Cardiac ventricle fibroblast (primary cell): ENCODE measurements at places on chromosomes 7 and 10. TPM values are rescaled to one million over a fixed set of nuclear protein-coding genes. Genes with fewer than 3 reads are reported as not detected.

Gene HOXA3
- 0.10 TPM in 1 of 2 replicates, not detected in the other for total RNA-seq

Gene APBB1IP
- 7.2 and 8.4 TPM in 2 replicates for total RNA-seq

Gene TET1
- 3.1 and 3.6 TPM in 2 replicates for total RNA-seq

Gene SLC39A12
- total RNA-seq, result not detected in 2 replicates

Gene FRMPD2
- not detected in 2 replicates for total RNA-seq

Gene UPK3B
- not detected in 2 replicates for total RNA-seq

Gene ZNF365
- total RNA-seq, result 0.05 and 0.25 TPM in 2 replicates

Gene ZNF138
- 4.5 and 5.2 TPM in 2 replicates for total RNA-seq

Gene DOCK1
- 37.8 and 38.4 TPM in 2 replicates for total RNA-seq

Gene MSMB
- total RNA-seq, result not detected in 2 replicates

Gene ATRNL1
- total RNA-seq, result under 0.01 TPM in 1 of 2 replicates, not detected in the other

Gene AKR1D1
- not detected in 2 replicates for total RNA-seq

Gene CABCOCO1
- total RNA-seq, result not detected in 2 replicates

Gene ASCC1
- total RNA-seq, result 26.5 and 38.8 TPM in 2 replicates

Gene SPDYE8
- total RNA-seq, result not detected in 2 replicates

Gene VENTX
- not detected in 2 replicates for total RNA-seq

Gene GLI3
- total RNA-seq, result 11.1 and 12.9 TPM in 2 replicates

Gene BTBD16
- not detected in 2 replicates for total RNA-seq

Gene PSD
- 19.5 and 19.7 TPM in 2 replicates for total RNA-seq

Gene HOGA1
- not detected in 2 replicates for total RNA-seq

Gene ZNF467
- total RNA-seq, result 8.5 and 9.7 TPM in 2 replicates
